Activated naive CD8-positive, alpha-beta T cell treated with anti-CD3 and anti-CD28 coated beads, Interleukin-2, amount 10 ng/mL, durations not matched to agents 7 days and 5 days (primary cell): ENCODE measurements at places on chromosomes 2 and 18. TPM values are rescaled to one million over a fixed set of nuclear protein-coding genes. Genes with fewer than 3 reads are reported as not detected.
A peak's percentile ranks its signal among the peaks of the same experiment; 100 is the strongest.

Gene ATOH8
- not detected for total RNA-seq

Gene SOX11
- not detected for total RNA-seq

Gene REG1B
- not detected for total RNA-seq

GRCh38 chr2:64140665-64141200 lies 3.5 kb downstream of the PELI1 start:
- peak overlapping the region; percentile 39 for H3K4me3 ChIP-seq
- peaks cover 22% of the 10 kb centered on the region for H3K36me3 ChIP-seq
- peak overlapping the region; percentile 54 for H3K27ac ChIP-seq

DNA sequence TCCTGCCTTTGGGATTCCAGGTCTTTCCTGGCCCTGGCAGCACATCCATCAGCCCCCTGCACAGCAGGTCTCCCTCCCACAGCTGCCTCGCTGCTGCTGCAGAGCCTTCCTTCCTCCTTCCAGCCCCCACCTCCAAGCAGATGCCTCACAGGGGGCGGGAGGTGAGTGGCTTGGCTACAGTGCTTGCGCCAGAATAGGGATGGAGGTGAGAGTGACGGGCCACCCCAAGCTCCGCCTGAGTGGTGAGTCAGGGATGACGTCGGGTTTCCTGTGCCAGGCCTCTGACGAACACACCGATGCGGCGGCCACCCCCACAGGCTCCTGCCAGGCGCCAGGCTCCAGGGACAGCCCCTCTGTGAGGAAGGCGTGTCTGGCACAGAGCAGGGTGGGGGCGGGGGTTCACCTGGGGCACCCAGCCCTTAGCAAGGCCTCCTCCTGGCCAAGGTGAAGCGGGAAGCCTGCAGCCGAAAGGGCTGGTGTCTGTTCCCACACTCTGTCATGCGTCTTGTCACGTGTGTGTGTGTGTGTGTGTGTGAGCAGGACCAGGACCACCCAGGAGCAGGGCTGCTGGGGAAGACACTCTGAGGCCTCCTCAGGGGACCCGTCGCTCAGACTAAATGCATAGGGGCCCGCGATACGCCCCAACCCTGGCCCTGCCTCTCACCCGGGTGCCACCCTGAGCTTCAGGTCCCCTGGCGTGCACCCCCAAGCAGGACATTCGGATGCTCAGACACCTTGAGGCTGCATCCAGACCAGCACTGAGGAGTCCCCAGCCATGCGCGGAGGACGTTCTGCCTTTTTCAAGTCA lies 3.4 kb upstream of the DUSP2 start:
- H3K4me3 ChIP-seq: peak overlapping the region; percentile 76
- peak overlapping the region; percentile 96 for H3K27ac ChIP-seq
- DNase-seq: peak; percentile 87
- H3K4me1 ChIP-seq: peaks cover 62% of the 10 kb centered on the region
- H3K27me3 ChIP-seq: no peaks in the 10 kb centered on the region

Gene DHRS9
- 0.34 TPM for total RNA-seq

- no peak overlapping the region for H3K4me3 ChIP-seq
- no peak overlapping the region for H3K27ac ChIP-seq
- no peaks in the 10 kb centered on the region for H3K36me3 ChIP-seq
- peaks cover 3% of the 10 kb centered on the region for H3K27me3 ChIP-seq
- H3K4me1 ChIP-seq: no peaks in the 10 kb centered on the region
- no peak for DNase-seq
Observed at GRCh38 chr2:197878792-197879191, 74.4 kb downstream of the PLCL1 start.

Gene MAP4K3
- total RNA-seq: 12.1 TPM

GRCh38 chr2:217222309-217222910 lies 362.5 kb upstream of the TNP1 start:
- H3K27ac ChIP-seq: peak overlapping the region; percentile 88
- peaks cover 21% of the 10 kb centered on the region for H3K36me3 ChIP-seq
- H3K4me3 ChIP-seq: peak overlapping the region; percentile 39
- peaks cover 41% of the 10 kb centered on the region for H3K4me1 ChIP-seq
- DNase-seq: no peak

Gene MAP2
- not detected for total RNA-seq

- H3K36me3 ChIP-seq: no peaks in the 10 kb centered on the region
- H3K4me3 ChIP-seq: no peak overlapping the region
- no peak overlapping the region for H3K27ac ChIP-seq
Observed at GRCh38 chr18:56148373-56148772, 490.0 kb downstream of the TXNL1 start.

DNA sequence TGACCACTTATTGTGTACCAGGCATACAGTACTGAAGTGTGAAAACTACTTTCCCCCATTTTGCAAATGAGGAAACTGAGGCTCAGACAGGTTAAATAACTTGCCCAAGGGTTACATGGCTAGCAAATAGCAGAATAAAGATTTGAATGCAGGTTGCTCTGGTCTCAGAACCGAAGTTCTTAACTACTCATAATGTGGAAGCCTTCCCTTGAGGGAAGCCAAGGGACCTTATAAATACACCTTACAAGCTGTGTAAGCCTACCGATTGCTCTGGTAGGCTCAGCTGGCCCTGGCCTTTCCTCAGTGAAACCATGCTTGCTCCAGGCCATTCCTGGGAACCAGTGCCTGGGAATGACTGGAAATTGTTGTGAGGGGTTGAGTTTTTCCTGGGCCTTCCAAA lies 114.6 kb upstream of the CDCA7 start:
- H3K27ac ChIP-seq: no peak overlapping the region
- H3K4me1 ChIP-seq: no peaks in the 10 kb centered on the region
- H3K27me3 ChIP-seq: no peaks in the 10 kb centered on the region
- peaks cover 12% of the 10 kb centered on the region for H3K36me3 ChIP-seq
- DNase-seq: no peak
